ENCODE measurements at places on chromosomes 1 and 21. TPM values are rescaled to one million over a fixed set of nuclear protein-coding genes. Genes with fewer than 3 reads are reported as not detected.
A peak's percentile ranks its signal among the peaks of the same experiment; 100 is the strongest.

The ANKRD65 gene
- total RNA-seq, result 0.51 TPM

DNA sequence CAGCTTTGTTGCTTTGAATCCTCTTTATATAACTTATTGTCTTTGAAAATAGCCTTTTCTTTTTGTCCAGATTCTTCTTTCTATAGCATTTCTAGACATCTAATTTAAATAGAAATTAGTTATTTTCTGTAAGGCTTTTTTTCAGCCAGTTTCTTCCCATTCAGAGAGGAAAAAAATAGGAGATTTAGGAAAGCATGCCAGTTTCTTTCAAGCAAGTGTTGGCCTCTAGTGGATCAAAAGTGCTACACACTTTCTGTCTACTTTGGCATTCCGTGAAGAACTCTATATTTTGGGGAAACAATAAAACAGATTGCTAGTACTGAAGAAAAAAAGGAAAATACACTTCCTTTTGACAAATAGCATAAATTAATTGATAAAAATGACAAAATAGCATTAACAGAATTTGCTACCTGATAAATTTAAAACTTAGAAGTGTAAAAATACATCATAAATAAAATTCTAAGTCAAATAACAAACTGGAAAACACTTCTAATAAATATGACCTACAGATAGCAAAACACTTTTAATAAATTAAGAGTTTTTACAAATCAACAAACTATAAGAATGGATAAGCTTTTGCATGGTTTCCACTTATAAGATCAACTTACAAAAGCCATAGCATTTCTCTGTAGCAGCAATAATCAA lies 13.1 kb upstream of the EXO1 start:
- DNase-seq, result peak; percentile 62

DNA sequence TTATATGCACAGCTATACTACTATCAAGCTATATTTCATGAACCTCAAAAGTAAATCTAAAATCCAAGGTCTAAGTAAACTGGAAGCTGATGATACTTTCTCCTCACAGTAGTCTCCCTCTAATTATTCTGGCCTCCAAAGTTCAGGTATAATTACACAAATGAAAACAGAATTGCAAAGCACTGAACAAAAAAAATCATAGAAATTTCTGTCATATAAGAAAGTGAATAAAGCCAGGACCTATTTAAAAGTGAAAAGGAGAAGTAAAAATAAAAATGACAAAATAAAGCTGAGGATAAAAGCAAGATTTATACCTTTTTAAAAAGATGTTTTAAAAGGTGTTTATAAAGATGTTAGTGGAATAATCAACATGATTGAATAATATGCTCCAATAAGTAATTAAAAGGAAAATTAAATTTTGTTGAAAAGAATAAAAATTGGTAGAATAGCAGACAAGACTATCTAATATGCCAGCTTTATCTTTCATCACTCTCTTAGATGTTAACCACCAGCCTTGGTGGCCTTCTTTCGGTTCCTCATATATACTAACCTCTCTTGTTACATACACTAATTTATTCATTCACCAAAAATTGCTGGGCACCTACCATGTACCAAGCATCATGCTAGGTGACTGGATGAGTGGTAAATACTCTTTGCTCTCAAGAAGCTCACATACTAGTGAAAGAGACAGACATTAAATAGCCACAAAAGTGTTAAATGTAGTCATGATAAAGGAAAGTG lies 25.1 kb downstream of the SHCBP1L start:
- DNase-seq, result no peak

GRCh38 chr1:175857756-175858155 lies 114.4 kb upstream of the TNR start:
- DNase-seq, result no peak

The ALX3 gene
- total RNA-seq, result not detected

DNA sequence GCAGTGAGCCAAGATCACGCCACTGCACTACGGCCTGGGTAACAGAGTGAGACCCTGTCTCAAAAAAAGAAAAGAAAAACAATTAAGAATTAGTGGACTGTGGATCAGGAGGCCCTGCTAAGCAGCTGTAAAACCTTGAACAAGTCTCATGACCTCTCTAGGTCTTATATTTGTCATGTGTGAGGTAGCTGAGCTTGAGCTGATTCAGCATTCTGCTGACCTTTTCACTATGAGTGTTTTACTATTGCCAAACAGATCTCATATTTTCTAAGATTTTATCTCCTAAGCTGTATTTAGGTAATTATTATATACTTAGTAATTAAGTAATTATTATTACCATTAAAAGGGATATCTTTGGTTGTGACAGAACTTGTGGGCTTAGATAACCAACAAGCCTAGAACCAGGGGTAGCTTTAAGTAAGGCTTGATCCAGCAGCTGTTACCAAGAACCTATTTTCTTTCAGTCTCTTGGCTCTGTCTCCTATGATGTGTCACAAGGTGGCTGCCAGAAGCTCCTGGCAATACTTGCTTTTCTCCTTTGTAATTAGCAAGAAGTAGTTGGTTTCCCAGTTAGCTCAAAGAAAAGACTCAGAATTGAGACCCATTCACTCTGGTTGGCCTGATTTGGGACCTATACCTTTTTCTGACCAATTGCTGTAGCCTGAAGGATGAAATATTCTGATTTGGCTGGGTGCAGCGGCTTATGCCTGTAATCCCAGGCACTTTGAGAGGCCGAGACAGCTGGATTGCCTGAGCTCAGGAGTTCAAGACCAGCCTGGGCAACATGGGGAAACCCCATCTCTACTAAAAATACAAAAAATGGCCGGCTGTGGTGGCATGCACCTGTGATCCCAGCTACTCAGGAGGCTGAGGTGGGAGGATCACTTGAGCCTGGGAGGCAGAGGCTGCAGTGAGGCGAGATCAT lies 8.5 kb upstream of the ZC3H12A start:
- DNase-seq, result no peak

GRCh38 chr1:33347650-33347992 lies 26.7 kb upstream of the A3GALT2 start:
- DNase-seq, result peak; percentile 42

The PTGER3 gene
- not detected for total RNA-seq

The COL24A1 gene
- total RNA-seq, result not detected

DNA sequence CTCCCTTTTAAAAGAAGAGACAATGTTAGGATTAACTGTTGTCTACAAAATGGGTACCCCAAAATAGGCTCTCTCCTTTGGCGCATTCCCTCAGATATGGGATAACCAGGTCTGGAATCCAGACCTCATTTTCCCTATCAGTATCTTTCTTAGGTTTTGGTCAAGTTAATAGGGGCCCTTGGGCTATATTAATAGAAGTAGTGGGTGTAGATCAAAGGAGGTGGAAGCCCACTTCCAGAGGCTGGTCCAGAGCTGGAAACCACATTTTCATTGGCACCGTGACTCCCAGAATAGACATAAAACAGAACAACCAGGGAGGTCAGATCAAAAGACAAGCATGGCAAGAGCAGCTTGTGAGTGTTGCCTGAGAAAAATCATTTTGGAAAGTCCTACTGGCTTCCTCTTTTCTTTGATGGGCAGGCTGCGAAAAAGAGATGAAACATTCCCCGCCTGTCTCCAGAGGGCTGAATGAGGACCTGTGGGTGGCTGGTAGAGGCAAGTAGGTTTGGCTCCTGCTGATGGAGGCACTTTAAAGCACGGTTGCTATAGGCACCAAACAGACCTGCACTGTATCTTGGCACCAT lies 25.8 kb upstream of the KIF21B start:
- no peak for DNase-seq

The CBS gene
- total RNA-seq, result 0.85 TPM

DNA sequence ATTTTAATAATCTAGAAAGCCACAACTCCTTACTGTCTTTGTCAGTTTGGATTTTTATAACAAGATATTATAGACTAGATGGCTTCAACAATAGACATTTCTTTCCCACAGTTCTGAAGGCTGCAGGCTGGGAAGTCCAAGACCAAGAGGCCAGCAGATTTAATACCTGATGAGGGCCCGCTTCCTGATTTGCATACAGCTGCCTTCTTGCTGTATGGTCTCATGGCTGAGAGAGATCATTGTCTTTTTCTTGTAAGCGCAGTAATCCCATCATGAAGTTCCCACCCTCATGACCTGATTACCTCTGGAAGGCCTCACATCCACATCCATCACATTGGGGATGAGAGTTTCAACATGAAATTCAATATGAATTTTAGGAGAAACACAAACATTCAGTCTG lies 9.8 kb downstream of the RPS6KC1 start:
- no peak for DNase-seq

DNA sequence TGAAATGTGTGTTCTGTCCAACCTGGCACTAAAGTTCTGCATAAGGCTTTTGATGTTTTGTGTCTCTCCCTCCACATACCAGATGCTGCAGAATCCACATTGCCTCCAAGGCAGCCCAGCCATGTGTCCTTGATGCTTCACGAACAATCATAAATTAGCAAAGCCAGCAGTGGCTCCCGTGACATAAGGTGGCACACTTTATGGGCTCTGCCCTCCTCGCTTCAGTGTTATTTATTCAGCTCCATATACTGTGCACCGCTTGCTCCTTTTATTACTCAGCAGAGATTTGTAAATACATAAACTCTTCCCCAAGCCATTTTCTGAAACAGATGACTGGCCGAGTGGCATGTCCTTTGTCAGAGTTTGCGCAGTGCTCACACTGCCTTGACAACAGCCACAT lies 112.8 kb upstream of the SLC35F3 start:
- DNase-seq, result no peak

DNA sequence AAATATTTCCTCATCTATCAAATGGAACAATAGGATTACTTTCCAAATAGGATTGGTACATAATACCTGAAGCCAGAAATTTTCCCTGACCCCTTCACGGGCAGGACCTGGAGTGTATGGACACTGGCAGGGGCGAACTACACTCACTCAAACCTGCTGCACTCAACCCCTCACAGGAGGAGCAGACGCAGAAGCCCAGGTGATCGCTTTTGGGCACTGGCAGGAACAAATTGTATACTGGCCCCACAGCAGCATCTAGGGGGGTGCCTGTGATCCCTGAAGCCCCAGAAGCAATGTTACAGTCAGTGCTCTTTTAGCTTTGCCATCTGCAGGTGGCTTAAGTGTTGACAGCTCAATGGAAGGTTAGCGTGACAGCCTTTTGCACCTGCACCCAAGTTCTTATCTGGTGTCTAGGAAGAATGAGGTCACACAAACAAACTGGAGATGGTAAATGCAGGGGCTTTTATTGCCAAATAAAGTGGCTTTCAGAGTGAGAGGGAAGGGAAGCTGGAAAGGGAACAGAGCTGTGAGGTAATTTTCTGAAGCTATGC lies 199.2 kb upstream of the NEGR1 start:
- no peak for DNase-seq

- no peak for DNase-seq
Observed at GRCh38 chr1:228292609-228292911, 84.7 kb downstream of the OBSCN start.

- DNase-seq, result no peak
Observed at GRCh38 chr1:25757846-25758185, 42.2 kb upstream of the SELENON start.

- no peak for DNase-seq
Observed at GRCh38 chr1:5887971-5888361, 104.3 kb downstream of the NPHP4 start.

The CDCA8 gene
- total RNA-seq, result 3.7 TPM

The PEAR1 gene
- total RNA-seq, result 53.5 TPM

The CD1B gene
- not detected for total RNA-seq

DNA sequence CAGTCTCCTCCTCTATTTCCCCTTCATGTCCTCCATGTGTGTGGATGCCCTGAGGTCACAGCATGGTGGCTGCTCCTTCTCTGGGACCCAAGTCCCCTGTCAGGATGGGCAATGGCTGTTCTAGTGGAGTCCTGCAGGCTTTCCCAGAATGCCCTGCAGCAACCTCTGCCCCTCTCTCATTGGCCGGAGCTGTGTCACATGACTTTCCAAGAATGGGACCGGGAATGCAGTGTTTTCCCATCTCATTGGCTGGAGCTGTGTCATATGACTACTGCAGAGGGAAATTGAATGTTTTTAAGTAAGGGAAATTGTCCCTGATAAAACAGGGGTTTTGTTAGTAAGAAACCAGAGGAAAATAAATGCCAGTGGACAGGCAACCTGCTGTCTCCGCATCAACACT lies 365.9 kb downstream of the PTPRU start:
- no peak for DNase-seq

- peak; percentile 15 for DNase-seq
Observed at GRCh38 chr1:178612261-178612660, 99.4 kb downstream of the TEX35 start.

- no peak for DNase-seq
Observed at GRCh38 chr1:59598120-59598440, 216.7 kb upstream of the HOOK1 start.

The OR2G6 gene
- total RNA-seq, result not detected

DNA sequence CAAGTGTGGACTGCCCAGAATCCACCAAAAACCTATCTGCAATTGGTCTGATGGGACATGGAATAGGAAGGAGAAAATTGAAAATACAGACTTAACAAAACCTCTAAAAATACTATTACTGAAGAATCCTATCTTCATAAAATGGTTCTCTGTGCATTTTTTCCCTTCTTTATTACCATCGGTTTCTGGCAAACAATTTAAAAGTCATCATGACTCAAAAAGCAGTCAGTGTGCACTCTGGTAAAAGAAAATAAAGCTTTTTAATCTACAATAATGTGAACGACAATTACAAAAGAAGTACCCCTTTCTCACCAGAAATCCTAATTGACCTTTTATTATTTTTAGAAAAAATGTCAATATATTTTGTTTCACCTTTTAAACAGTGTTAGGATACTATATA lies 186.3 kb downstream of the TPR start:
- no peak for DNase-seq

GRCh38 chr1:184493987-184494388 lies 107.2 kb downstream of the C1orf21 start:
- DNase-seq, result no peak

DNA sequence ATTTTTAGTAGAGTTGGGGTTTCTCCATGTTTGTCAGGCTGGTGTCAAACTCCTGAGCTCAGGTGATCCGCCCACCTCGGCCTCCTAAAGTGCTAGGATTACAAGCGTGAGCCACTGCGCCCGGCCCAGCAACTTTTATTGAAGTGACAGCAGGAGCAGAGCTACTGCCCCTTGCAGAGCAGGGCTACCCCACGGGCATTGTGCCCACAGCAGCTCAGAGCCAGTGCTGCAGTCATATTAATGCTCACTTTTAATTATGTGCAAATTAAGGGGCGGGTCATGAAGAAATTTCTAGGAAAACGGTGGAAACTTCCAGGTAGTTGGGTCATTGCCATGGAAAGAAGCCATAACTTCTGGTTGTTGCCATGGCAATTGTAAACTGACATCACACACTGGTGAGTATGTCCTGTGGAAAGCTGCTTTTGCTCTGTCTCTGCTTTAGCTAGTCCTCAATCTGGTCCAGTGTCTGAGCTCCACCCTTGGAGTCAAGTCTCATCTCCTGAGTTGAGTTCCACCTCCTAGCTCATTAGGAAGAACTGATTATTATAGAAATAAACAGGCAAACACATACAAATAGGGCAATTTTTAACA lies 127.3 kb upstream of the ADGRL4 start:
- DNase-seq, result peak; percentile 35

The MFAP2 gene
- 24.5 TPM for total RNA-seq

- no peak for DNase-seq
Observed at GRCh38 chr1:4019606-4020331, 119.7 kb upstream of the C1orf174 start.

Measured in dermis blood vessel endothelial cell (primary cell).